ENCODE measurements at places on chromosomes 4 and X.
A peak's percentile ranks its signal among the peaks of the same experiment; 100 is the strongest.

GRCh38 chrX:47204970-47205369 is 11.3 kb downstream of the UBA1 start:
- DNase-seq = no peak

- no peak for DNase-seq
These were observed 1020.7 kb upstream of the SLIT2 start for GRCh38 chr4:19230906-19231545.

DNA sequence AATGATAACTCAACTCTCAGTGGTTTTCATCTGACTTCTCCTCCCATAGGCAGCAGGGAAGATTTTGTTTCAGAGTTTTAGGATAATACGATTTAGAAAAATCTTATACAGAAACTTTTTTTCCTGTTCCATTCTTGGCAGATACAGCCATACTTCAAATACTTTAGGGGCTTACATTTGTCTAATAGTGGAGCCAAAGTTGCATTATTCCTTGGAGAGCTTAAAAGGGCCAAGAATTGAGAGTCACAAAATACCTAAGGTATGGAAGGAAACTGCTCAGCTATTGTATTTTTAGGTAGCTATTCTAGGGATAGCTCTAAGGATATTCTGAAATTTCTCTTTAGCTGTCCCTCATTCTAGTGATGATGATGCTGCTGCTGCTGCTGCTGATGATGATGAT is 132.9 kb upstream of the PTCHD1 start:
- DNase-seq = no peak

GRCh38 chr4:169963998-169964397 is 62.2 kb downstream of the MFAP3L start:
- DNase-seq = no peak

GRCh38 chrX:10233696-10234095 is 76.9 kb downstream of the CLCN4 start:
- DNase-seq = no peak

GRCh38 chr4:150827226-150827625 is 187.9 kb downstream of the LRBA start:
- no peak for DNase-seq

DNA sequence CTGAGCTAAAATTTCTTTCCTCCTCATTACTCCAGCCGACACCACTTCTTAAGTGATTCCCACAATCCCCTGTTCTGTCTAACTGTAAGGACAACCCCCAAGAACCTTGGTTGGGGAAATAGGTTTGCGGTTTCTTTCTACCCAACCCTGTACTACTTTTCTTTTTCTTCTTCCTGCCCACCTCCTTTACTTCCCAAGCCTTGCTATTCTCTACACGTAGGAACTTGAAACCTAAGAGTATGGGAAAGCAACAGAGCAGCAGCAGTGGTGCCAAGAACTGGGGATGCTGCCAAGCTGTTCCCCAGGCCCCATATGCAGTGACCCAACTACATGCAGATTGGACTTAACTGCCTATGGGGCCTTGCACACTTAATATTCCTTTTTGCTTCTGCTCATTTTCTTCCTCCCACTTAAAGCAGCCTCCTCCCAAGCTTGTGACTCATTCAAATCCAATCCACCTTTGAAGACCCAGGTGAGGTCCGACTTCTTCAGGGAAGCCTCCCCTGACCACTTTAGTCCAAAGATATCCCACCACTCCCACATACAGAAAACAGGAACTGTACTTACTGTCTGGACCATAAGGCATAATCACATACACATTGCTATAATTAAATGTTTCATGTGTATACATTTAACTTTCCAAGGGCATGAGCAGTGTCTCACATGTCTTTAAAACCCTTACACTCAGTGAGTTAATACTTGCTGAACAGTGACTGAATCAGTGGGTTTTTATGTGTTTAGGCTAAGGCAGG is 1.7 kb downstream of the FAM120C start:
- DNase-seq = no peak

DNA sequence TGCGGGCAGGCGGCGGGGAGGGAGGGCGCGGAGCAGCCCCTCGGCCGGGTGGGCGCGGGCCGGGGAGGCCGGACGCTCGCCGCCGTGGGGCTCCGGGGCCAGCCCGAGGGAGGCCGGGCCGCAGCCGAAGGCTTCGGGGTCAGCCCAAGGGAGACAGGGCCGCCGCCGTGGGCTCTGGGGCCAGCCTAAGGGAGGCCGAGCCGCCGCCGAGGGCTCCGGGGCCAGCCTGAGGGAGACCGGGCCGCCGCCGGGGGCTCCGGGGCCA is 251 bp downstream of the KIAA0232 start:
- DNase-seq = no peak

DNA sequence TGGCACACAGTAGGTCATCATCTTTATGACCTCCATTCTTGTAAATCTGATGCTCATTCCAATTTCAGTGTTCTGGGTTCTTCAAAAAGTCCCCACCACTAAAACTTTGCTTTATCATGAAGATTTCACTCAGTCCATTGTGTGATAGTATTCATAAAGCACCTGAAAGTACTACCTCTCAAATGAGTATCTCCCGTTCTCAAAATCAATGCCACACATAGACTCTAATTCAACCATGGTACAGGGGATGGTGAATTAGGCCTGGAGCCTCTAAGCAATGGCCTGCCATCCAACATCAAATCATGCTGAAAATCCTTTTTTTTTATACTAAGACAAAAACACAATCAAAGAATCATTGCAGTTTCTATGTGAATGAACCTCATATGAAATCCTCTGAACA is 19.4 kb upstream of the WAS start:
- DNase-seq = no peak

GRCh38 chr4:1238676-1239000 is 10.3 kb downstream of the CTBP1 start:
- no peak for DNase-seq

DNA sequence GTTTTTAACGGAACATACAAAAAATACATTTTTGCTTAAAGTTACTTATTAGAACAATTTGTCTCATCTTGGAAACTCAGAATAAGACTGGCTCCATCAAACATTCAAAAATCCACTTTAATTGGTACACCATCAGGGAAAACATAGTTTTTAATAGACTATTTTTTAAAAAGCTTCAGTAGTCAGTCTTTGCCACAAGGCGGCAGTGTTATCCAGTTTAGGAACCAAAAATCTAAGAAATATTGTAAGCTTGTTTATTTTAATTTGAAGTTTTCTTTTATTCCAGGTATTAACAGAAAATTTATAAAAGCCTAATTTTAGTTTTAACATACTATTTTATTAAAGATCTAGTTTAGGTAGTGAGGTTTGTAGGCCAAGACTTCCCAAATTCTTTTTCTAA is 107.7 kb downstream of the APOOL start:
- peak; percentile 38 for DNase-seq

GRCh38 chrX:19243431-19243830 is 100.3 kb upstream of the PDHA1 start:
- DNase-seq = no peak

DNA sequence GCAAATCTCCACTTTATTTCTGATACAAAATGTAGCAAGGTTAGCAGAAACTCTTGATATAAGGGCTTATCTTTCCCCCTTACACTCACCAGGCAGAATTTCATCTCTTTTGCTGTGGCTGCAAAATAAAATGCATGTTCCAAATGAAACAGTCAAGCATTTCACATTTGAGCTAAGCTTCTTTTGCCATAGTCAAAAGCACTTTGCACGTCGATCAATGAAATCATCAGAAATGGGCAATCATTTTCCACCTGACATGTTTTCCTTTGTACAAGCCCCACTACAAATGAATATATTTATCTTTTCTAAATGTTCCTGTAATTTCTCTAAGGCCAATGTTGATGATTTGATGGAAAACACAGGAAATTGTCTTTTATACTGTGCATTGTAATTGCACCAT is 178.4 kb downstream of the ANKRD50 start:
- DNase-seq = no peak

- DNase-seq = peak; percentile 75
These were observed 20.3 kb downstream of the SMS start for GRCh38 chrX:21960569-21961541.

- no peak for DNase-seq
These were observed 42.0 kb downstream of the PHKA2 start for GRCh38 chrX:18941896-18942295.

DNA sequence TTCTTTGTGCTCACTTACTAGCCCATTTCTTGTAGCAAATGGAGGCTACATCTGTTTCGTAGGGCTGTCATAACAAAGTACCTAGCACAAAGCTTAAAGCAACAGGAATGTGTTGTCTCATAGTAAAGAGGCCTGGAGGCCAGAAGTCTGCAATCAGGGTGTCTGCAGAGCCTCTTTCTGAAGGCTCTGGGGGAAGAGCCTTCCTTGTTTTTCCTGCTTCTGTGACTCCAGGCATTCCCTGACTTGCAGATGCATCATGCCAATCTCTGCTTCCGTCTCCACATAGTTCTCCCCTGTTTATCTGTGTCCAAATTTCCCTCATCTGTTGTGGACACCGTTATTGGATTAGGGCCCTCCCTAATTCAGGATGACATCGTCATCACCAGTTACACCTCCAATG is 67.1 kb downstream of the SHROOM2 start:
- DNase-seq = no peak

- no peak for DNase-seq
These were observed 70.7 kb upstream of the SLC4A4 start for GRCh38 chr4:71268166-71268565.

DNA sequence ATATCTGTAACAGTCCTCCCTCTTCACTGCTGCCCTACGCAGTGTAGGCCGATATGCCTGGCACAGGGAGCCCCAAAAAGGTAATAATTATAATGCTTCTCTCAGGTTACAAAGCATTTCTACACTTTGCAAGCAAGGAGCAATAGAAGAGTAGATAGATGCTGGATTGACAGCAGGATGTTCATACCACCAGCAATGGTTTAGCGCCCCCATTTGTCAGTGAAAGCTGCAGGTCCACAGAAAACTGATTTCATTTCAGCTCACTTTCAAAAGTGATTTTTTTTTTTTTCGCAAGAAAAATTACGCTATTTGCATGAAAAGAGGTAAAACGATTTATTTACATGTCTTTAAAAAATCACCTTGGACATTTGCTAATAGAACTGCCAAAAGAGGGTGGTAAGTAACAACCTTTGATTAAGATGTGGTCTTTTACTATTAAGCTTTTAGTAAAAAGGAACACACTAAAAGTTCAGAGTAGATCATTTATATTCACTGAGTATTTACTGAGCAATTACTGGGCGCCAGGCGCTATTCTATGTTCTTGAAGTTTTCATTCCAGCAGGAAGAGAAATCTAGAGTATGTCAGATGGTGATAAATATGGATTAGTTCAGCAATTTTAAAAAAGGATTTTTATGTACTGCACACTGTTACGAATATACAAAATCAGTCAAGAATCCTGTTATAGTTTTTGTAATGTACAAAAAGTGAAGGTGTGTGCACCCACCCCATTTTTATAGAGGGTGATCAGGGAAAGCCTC is 34.4 kb downstream of the HPF1 start:
- DNase-seq = peak; percentile 64

GRCh38 chr4:152540941-152541340 is 5.0 kb upstream of the FBXW7 start:
- DNase-seq = no peak

DNA sequence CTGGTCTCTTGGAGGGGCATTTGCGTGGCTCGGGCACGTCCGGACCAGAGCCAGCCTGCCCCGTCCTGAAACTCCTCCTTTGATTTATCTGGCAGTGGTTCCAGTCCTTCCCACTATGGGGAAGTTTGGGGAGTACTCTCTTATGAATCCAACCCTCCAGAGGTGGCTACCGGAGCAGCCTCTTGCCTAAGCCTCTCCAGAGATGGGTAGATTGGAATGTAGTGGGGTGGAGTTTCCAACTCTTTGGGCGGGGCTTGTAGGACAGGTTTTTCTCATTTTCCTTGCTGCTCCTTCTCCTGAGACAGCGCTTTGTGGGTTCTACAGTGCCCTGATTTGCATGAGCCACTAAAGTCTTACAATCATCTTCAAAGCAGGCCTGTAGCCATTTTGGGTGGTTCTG is 60.1 kb upstream of the XAGE1B start:
- no peak for DNase-seq

DNA sequence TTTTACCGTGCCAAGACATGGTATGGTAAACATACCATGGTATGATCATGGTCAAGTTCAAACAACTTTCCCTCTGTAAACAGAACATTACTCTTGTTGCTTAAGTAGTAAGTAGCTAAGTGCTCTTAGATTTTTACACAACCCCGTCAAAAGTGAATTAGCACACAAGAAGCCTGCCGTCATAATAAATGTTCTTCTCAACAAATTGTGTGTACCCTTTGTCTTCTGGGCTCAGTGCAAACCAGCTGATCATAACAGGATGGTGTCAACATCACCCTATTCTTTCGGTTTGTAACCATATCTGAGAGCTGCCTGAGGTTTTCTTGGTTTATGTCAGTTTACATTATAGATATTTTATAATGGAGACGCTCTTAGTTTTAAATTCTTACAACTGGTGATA is 28.8 kb downstream of the MSL3 start:
- DNase-seq = no peak

GRCh38 chr4:108561116-108561515 is 59.3 kb upstream of the RPL34 start:
- DNase-seq = no peak

DNA sequence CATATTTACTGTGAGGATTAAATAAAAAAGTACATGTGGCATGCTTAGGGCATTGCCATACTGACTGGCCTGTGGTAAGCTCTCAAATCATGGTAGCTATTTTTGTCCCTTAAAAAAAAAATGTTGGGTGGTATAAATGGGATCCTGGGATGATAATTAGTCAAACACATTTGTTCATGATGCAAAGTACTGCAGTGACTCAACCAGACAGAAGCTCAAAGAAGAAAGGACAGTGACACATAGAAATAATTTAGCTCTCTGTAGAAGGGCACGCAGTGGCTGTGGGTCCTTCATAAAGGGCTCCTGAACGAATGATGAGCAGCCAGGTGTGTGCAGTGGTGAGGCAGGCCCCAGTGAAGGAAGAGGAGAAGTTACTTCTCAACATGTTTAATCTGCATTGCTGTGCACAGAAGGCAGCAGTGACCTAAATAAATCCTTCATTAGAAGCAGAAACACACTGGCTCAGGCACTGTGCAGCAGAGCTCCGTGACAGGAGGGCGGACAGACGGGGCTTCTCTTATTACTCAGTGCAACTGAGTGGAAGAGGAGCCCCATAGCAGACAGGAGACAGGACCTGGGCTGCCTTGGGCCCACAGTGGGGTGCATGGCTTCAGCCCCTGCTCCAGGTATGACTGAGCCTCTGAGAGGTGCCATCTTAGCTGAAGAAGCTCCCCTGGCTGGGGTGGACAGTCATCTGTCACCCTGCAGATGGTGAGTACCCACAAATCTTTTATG is 20.3 kb downstream of the HS3ST1 start:
- no peak for DNase-seq

- peak; percentile 51 for DNase-seq
These were observed 5.6 kb upstream of the KANTR start for GRCh38 chrX:53088136-53088974.

Data from hematopoietic multipotent progenitor cell treated with erythropoietin and hydrocortisone succinate and interleukin-3 and kit ligand, for 4 days (in vitro differentiated cells).